AG09309 (cell line): ENCODE measurements at places on chromosomes 3 and 15.
A peak's percentile ranks its signal among the peaks of the same experiment; 100 is the strongest.

DNA sequence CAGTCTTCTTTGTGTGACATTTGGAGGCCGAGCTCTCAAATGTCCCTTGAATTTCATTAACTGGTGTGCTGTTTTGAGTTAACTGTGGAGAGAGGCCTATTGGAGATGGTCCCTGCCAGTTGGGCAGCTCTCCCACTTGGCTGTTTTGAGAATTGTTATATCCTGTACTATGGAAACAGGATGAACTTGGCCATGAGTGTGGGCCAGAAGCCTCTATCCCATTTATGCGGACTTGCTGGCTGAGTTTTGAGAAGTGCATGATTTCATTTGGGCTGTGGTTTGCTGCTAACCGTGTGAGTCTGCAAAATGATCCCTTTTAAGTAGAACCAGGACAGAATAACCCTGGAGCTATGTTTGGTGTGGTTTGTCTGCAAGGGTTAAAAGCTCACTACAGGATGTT, 366.0 kb downstream of the PTPRG start:
- peak; percentile 90 for DNase-seq

GRCh38 chr3:197460002-197460401, 95.8 kb downstream of the BDH1 start:
- no peak for DNase-seq

DNA sequence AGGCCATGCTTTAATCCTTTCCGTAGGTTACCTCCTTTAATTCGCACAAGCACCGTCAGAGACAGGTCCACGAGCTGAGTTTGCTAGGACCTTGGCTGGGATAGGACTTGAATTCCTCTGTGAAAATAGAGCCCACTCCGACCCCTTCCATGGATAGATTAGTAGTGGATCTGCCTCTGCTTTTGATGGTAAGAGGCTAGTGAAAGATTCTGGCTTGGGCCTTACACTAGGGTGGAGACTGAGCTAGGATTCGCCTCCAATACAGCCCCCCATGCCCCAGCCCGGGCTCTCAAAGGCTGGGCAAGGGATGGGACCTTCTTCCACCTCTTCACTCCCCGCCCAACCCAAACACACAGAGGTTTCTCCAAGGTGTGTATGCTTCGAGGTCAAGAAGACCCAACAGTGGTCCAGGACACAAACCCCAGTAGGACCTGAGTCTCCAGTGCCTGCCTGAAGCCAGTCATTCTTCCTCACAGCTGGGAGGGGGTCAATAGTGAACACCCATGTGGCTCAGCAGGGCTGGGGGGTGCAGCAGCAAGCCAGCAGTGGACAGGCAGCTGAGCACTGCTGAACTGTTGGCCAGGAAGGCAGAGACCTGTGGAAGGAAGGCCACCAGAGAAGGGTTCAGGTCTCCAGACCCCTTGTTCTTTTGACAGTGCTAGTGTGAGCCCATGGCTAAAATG, 75.7 kb downstream of the SPSB4 start:
- no peak for DNase-seq

GRCh38 chr3:120418866-120419490, 31.8 kb downstream of the FSTL1 start:
- no peak for DNase-seq

- DNase-seq = no peak
These were observed 29.2 kb downstream of the AP3B2 start for GRCh38 chr15:82680200-82681102.

GRCh38 chr3:53342353-53342752, 5.0 kb downstream of the DCP1A start:
- no peak for DNase-seq

- DNase-seq = no peak
These were observed 17.9 kb upstream of the LRRK1 start for GRCh38 chr15:100901296-100901695.

DNA sequence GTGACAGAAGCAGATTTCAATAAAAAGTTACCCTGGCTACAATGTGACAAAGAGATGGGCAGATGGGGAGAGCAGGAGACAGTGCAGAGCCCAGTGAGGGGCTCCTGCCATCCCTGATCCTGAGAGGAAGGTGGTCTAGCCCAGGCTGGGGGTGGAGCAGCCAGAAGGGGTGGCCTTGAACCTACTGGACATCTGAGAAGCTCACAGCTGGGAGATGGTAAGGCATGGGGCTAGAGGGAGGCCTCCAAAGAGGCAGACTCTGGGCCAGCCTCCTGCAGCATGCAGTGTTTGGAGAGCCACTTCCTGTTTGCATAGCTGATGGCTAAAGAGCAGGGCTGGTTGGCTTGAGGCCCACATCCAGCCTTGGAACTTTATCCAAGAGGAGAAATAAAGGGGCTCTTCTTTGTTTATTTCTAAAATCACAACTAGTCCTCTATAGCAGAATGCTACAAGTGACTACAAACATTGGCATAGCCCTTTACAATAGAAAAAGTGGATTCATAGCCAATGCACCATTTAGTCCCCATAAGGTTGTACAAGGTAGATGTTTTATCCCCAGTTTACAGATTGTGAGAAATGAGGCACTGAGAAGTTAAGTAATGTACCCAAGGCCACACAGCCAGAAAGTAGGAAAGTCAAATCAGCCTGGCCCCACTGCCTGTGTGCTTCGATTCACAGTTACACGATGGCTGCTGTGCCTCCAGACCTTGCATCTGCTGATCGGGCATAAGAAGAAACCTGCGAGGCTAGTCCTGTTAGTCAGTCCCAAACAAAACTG, 4.6 kb downstream of the EFCC1 start:
- DNase-seq = no peak

DNA sequence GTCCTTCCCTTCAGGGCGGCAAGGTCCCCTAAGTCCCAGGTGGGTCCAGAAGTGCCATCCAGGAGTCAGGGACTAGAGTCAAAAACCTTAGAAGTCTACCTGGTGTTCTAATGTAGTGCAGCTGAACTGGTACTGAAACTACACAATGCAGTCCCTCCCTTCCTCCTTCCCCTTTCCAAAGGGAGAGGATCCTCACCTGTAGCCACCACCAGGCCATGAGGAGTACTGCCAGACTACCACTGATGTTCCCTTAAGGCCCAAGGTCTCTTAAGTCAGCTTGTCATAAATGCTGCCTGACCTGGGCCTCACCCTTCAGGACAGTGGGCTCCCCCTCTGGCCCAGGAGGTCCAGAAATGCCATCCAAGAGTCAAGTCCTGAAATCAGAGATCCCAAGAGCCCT, 98.9 kb downstream of the ULK4 start:
- DNase-seq = no peak

DNA sequence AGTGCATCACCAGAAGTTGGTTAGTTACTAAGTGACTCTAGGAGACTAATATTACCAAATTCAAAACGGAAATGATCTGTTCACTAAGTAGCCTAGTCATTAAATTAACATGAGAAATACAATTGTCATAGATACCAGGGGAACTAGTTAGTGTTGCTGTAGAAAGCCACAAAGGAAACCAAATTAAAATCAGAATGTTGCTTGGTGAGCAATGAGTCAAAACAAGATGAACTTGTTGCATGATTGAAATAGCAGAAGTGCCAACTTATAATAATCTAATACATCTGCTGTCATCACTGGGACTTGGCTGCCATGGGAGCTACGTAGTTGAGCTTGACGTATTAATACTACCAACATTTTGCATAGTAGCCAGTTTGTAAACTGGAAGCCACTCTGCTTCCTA, 458.1 kb downstream of the DIPK2A start:
- peak; percentile 4 for DNase-seq

- no peak for DNase-seq
These were observed 136.1 kb downstream of the CACNA1D start for GRCh38 chr3:53630547-53630946.

- DNase-seq = no peak
These were observed 78.8 kb downstream of the SOX2 start for GRCh38 chr3:181790561-181790960.

DNA sequence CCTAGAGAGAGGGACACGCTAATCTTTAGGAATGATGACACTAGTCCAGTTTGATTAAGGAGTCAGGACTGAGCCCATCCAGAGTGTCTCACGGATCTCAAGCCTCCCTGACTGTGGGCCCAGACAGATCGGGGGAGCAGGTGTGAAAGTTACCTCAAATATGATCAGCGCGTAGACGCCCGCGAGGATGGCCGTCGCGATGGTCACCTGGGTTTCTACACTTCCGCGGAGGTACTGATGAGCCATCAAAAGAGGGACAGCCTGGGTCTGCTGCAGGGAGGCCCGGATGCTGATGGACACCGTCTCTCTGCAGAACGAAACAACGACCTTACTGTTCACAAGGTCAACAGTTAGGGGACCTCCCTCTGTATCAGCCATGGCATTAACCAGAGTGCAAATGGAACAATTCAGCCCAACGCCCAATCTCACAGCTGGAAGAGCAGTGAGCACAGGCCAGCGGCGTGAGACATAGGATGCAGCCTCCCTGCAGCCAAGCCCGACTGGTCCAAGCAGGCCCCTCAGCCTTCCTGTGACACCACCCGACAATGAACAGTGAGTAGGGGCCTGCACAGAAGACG, 84.4 kb downstream of the OCA2 start:
- no peak for DNase-seq

DNA sequence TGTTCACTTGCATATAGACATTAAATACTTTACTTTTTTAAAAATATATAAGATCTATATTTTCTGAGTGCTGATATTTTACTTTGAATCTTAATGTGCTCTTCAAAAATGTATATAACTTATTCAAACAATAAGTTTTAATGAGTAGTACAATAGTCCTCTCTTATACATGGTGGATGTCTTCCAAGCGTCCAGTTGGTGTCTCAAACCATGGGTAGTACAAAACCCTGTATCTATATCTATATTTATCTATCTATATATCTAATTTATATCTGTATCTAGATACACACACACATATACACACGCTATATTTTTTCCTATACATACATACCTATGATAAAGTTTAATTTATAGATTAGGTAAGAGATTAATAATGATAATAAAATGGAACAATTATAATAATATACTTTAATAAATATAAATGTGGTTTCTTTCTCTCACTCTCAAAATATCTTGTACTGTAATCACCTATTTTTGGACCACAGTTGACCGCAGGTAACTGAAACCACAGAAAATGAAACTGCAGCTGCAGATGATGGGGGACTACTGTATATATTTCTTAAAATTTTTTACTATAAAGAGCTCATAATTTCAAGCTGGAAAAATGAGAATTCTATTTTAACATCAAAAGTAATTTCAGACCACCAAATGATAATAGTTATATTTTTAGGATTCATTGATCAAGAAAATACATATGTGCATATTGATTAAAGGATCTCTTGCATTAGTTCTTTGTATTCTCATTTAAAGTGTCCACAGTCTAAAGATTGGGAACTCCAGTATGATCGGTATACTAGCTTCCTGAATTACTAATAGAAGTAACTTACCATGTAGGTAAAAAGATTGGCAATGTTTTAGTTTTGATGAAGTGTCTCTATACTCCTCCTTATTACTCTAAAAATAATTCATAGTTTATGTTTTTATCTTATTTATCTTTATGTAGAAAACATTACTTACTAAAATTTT, 215.1 kb upstream of the MLF1 start:
- no peak for DNase-seq

DNA sequence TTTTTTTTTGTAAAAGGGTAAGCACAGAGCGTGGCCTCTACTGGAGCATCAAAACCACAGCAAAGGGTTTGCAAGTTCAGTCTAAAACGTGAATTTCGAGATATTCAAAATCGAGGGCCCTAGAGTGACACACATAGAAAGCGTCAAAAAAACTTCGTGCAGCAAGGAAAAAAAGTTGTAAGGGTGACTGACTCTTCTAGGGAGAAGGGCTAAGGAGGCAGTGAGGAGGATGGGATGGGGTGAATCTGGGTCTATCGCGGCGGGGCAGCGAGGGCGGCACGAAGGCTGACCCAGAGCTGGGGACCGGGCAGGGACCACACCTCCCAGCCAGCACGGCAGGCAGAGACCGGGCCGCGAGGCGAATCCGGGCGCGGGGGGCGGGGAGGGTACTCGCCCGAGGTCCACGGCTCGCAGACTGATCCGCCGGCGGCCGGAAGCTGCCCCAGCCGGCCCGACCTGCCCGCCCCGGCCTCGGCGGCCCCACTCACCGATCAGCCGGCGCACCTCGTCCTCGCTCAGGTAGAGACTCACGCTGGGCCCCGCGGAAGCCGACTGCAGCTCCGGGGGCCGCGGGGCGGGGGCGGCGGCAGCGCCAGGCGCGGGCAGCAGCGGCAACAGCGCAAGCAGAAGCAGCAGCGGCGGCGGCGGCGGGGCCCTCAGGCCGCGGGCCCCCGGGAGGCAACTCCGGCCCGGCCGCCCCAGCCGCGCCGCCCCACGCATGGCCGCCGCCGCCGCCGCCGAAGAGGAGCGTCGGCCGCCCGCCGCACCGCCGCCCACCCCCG, 533 bp downstream of the RYK start:
- no peak for DNase-seq

GRCh38 chr3:113097960-113098447, 107.2 kb downstream of the GTPBP8 start:
- DNase-seq = peak; percentile 62

- DNase-seq = no peak
These were observed 104.6 kb downstream of the ZIC1 start for GRCh38 chr3:147513785-147514184.

GRCh38 chr3:23041918-23042696, 161.0 kb upstream of the UBE2E2 start:
- DNase-seq = no peak

DNA sequence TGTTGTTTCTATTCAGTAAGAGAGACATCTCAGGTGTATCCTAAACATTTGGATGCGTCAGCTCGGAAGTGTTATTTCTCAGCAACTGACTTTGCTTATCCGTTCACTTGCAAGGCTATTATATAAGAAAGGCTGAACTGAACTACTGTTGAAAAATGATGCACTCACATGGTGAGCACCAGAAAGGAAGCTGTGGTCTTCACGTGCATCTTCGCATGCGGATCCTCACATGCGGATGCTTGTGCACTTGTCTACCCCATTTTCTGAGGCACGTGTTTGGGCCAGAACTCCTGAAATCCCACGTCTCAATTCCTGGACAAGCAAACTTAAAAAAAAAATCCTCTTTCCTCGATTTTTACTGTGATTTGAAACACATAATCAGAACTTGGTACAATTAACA, 63.2 kb downstream of the PDZRN3 start:
- DNase-seq = no peak

DNA sequence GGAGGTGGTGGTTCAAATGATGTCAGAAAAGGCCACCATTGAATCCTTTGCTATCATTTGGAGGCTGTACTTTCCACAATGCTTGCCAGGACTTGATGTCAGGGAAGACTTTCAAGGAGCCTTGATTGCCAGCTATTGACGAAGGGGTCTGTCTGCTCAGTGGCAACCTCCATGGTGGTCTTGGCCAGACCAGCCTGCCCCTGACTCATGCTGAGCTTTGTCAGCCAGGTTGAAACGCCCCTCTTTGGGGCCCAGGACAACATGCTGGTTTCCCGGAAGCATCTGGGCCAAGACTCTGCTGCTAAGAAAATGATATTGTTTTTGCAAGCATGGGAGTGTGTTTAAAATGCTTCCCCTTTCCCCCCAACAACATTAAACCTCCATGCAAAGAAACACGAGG, 26.7 kb downstream of the CGNL1 start:
- DNase-seq = no peak

DNA sequence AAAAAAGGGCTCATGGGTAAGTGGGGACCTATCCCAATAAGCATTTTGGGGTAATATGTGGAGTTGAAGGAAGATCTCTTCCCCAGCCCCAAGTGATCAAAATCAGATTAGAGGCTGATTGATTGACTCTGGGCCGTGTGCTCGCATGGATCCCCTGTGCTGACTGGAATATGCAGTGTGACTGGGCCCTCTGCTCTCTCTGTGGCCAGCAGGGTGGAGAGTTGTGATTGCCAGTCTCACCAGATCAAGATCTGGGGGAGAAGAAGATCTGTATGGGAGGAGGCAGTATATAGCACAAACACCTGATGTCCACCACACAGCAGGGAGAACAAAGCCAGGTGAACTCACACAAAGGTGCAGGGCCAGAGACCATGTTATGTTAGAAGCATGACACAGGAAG, 8.8 kb downstream of the NUDT16 start:
- DNase-seq = no peak

GRCh38 chr3:117665296-117665695, 955.7 kb downstream of the TUSC7 start:
- DNase-seq = no peak
